ENCODE measurements at places on chromosomes 11 and 22. TPM values are rescaled to one million over a fixed set of nuclear protein-coding genes. Genes with fewer than 3 reads are reported as not detected.

DNA sequence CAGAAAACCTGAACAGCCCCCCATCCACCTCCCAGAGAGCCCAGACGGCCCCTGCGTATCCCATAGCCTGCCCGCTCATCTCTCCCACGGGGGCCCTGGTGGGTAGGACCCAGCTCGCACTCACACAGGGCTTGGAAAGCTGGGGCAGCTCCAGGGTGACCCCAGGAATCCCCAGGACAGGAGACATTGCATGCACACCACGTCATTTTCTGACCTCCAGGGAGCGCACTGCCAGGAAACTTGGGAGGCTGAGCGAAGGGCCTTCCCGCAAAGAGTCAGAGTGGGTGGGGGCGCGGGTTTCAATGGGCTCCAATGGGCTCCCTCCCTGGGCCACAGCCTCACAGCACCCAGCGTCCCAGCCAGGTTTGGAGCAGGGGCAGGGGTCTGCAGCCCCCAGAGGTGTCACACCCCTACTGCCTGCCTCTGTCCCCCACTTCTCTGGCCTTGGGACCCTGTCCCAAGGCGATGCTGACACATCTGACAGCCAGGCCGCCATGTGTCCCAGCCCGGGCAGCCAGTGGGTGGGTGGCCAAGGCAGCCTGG, 8.2 kb upstream of the SYT8 start:
- H3K27me3 ChIP-seq: no peaks in the 10 kb centered on the region
- peaks cover 58% of the 10 kb centered on the region for H3K4me1 ChIP-seq
- H3K27ac ChIP-seq: peak overlapping the region; percentile 98

DNA sequence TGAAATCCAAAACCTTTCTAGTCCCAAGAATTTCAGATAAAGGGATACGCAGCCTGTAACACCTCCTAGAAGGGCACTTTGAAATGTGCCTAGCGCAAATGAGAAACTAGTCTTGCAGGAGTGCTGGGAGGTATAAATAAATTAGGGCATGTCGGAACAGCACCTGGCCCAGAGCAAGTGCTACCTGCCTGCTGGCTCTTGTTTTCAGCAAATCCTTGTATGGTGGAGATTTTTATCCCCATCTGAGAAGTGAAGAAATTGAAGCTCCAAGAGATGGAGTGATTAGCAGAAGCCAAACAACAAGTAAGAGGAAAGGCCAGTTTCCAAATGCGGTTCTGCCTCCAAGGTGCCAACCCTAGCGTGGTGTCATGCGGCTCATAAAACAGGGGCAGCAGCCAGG, 36.7 kb upstream of the TFIP11 start:
- H3K36me3 ChIP-seq: no peaks in the 10 kb centered on the region
- no peak for DNase-seq
- H3K4me1 ChIP-seq: peaks cover 7% of the 10 kb centered on the region
- H3K4me3 ChIP-seq: no peak overlapping the region
- H3K27ac ChIP-seq: no peak overlapping the region

DNA sequence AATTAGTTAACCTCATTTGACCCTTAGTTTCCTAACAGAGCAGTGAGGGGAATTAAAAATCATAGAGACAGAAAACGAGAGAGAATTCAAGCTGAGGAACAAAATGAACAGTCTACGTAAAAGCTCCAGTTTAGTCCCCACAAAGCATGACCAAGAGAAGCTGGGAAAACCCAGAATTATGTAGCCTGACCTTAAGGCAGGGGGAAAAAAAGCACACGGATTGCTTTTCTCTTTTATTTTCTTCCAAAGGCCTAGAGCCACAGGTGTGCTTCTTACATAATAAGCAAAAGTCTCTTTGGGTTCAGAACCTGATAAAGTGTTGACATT, 514 bp upstream of the AMBRA1 start:
- H3K4me1 ChIP-seq: peaks cover 8% of the 10 kb centered on the region
- no peaks in the 10 kb centered on the region for H3K36me3 ChIP-seq
- no peak for DNase-seq
- peak overlapping the region; percentile 81 for H3K4me3 ChIP-seq
- no peaks in the 10 kb centered on the region for H3K27me3 ChIP-seq
- peak overlapping the region; percentile 57 for H3K27ac ChIP-seq

- peak overlapping the region; percentile 37 for H3K27ac ChIP-seq
- H3K4me1 ChIP-seq: peaks cover 49% of the 10 kb centered on the region
- no peaks in the 10 kb centered on the region for H3K27me3 ChIP-seq
- peaks cover 6% of the 10 kb centered on the region for H3K36me3 ChIP-seq
- H3K4me3 ChIP-seq: no peak overlapping the region
These were observed 140.4 kb downstream of the NAV2 start for GRCh38 chr11:19853016-19853415.

SMC1B gene
- total RNA-seq: not detected
